ENCODE measurements at places on chromosomes 2 and 18. TPM values are rescaled to one million over a fixed set of nuclear protein-coding genes. Genes with fewer than 3 reads are reported as not detected.

ALK gene
- 0.10 TPM for total RNA-seq

GKN1 gene
- not detected for total RNA-seq

DLX2 gene
- total RNA-seq = 0.99 TPM

ASAP2 gene
- total RNA-seq = 19.0 TPM

AQP12A gene
- not detected for total RNA-seq

ALPG gene
- total RNA-seq = not detected

TXNDC2 gene
- not detected for total RNA-seq

ARHGAP28 gene
- 42.6 TPM for total RNA-seq

ICOS gene
- 0.49 TPM for total RNA-seq

POTEC gene
- not detected for total RNA-seq

CNRIP1 gene
- total RNA-seq = 15.3 TPM

PRSS56 gene
- total RNA-seq = not detected

AOX1 gene
- 2.6 TPM for total RNA-seq

LYPD1 gene
- 0.99 TPM for total RNA-seq

Data from skin of body (tissue), 3 donors.